Cerebellar nuclear complex (tissue), 1 donor: ENCODE measurements at places on chromosomes 13 and 19.

DNA sequence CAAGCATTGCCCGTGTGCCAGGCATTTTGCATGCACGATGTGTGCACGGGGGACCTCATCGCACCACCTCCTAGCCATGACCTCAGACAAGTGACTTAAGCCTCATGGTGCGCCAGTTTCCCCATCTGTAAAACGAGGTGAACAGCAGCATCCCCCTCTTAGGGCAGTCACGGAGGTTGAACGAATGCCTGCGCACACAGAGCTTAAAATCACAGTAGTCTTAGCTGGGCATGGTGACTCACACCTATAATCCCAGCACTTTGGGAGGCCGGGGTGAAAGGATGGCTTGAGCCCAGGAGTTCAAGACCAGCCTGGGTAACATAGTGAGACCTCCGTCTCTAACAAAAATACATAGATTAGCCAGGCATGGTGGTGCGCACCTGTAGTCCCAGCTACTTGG lies 48.6 kb downstream of the PIN1 start:
- no peak for DNase-seq

DNA sequence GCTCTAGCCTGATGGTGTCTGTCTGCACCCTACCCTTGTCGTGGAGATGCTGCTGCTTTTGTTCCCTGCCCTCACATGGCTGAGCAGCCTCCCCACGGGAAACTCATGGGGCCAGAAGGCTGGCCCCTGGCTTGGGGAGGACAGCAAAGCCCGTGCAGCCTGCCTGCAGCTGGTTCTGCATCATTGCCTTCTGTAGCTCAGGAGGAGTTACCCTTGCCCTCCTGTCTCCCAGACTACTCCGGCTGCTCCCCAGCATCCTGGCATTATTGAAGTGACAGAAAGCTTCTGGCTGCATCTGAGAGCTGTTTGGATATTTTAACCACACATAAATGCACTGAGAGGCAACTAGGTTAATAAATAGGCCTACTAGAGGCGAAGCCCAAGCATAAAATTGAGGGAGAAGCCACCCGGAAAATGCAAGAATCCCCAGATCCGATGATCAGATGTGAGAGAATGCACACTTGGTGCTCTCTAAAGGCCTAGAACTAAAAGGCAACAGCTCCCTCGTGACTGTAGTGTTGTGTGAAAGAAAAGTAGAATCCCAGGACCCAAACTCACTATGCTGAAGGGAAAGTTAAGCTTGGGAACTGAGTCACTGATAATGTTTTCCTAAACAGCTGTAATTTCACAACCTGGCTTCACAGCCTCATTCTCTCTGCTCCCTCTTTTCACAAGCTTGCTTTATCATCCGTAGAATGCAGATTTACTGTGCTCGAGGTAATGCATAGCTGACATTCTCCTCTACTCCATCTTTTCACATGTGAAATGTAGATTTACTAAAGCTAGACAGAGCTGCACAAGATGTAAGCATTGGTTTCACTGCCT lies 110.8 kb downstream of the TNFRSF19 start:
- DNase-seq, result no peak

GRCh38 chr13:79187917-79188690 lies 218.0 kb downstream of the RBM26 start:
- DNase-seq, result no peak

DNA sequence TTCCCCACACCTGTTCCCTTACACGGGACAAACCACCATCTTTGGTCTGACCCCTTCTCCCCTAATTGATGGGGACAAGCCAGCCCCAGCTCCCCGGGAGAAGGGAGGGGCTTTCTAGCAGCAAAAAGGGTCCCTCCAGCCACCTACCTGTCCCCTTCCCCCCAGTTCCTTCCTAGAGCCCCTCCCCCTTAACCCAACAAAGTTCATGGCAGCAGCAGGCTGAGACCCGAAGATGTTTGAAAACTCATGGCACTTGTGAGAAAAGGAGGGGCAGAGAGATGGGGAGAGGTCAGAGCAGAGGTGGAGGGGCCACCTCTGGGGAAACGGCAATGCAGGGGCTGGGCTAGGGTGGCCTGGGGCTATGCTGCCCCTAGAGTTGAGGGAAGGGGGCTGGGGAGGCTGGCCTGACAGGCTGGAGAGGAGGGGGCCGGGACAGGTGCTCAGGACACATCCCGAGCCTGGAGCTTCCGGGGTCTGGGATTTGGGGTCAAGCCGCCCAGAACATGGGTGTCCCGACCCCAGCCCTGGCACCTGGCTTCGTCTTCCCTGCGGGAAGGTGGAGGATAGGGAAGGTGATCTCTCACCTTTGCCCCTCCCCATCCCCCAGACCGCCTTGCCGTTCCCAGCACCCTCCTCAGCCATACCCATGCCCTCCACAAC lies 12.5 kb upstream of the ASF1B start:
- no peak for DNase-seq

- DNase-seq, result no peak
Observed at GRCh38 chr19:44746946-44747738, 1.4 kb upstream of the BCL3 start.

GRCh38 chr19:8208119-8208921 lies 850 bp upstream of the CERS4 start:
- no peak for DNase-seq

- no peak for DNase-seq
Observed at GRCh38 chr19:46466536-46467196, 4.7 kb downstream of the PNMA8A start.

GRCh38 chr19:12681074-12681987 lies at the start of gene DHPS:
DHPS (minus strand) TSS chr19:12681880; CDS start chr19:12681766, 114 bp downstream.
- peak; percentile 71 for DNase-seq

DNA sequence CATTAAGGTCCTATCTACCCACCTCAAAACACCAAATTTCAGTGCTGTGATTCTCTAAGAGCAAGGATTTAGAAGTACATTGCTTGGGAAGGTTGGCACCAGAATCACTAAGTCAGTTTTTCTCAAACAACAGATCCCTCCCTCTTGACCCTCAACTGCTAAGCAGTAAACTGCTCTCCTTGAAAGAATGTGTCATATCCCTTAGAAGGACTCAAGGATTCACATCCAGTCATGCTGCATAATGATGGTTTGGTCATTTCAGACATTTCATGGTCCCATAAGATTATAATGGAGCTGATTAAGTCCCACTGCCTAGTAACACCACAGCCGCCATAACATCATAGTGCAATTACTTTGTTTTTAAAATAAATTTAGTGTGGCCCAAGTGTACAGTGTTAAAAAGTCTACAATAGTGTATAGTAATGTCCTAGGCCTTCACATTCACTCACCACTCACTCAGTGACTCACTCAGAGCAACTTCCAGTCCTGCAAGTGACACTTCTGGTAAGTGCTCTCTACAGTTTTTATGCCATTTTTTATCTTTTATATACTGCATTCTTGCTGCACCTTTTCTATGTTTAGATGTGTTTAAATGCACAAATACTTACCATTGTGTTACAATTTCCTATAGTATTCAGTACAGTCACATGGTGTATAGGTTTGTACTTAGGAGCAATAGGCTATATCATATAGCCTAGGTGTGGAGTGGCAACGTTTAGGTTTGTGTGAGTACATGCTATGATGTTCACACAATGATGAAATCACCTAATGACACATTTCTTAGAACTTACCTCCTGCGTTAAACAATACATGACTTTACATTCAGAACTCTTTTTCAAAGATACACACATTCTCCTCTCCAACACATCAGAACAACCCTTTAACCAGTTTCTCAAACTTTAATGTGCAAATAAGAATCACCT lies 15.7 kb upstream of the CCDC169 start:
- no peak for DNase-seq

GRCh38 chr13:71801781-71802180 lies 65.2 kb downstream of the DACH1 start:
- DNase-seq, result no peak

GRCh38 chr13:59088716-59089115 lies 1075.0 kb downstream of the DIAPH3 start:
- no peak for DNase-seq

GRCh38 chr13:83996415-83996814 lies 114.1 kb upstream of the SLITRK1 start:
- DNase-seq, result no peak

DNA sequence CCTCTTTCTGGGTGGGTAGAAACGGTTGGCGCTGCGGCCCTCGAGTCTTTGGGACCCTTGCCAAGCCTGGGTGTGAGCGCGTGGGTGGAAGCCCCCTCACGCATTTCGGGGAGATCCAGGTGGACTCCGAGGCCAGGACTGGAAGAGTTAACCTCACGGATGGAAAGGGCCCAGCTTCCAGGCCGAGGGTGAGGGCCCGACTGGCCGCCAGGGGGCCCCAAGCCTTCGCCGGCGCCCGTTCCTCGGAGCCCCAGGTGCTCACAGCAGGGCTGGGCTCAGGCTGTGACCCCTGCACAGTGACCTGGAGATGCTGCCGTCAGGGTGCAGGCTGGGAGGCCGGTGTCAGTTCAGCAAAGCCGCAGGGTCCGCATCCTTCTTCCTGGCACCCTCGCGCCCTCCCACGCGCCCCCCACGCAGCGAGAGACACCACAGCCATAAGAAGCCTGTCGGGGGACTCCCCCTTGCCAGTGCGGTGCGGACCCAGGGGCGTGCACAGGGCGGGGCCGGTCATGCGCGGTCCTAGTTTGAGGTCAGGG lies 34.2 kb upstream of the TMEM255B start:
- DNase-seq, result no peak

DNA sequence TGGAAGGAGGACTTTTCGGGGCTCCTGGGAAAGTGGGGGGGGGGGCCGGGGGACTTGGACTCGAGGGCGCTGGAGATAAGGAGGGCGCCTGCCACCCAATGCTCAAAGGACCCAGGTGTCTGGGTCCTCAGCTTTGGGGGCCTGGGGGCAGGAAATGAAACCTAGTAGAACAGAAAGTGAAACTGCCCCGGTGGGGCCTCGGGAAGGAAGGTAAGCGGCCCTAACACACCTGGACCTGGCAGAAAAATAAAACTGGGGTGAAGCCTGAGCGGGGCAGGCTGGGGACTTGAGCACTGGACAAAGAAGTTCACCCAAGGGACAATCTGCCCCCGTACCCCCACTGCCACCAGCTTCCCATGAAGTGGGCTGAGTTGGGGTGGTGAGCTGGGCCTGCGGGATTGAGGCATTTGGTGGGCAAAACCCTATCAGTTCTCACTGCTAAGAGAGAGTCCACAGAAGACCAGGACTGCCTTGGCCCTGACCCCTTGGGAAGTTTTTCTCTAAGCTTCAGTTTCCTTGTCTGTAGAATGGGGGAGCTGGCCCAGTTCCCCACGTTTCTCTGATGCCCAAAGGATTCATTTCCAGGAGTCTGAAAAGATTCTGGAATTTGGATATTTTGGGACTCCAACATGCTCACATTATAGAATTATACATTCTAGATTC lies 2.3 kb downstream of the PRKD2 start:
- no peak for DNase-seq

DNA sequence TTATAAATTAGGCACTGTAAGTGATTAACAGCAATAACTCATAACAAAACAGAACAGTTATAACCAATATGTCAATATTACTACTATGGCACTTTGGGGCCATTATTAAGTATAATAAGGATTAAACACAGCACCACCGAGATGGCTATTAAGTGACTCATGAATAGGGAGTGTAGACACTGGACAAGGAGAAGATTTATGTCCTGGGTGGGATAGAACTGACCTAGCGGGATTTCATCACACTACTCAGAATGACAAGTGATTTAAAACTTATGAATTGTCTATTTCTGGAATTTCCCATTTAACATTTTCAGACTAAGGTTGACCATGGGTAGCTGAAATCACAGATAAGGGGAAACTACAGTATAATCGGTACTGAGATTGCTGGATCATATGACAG lies 79.0 kb upstream of the SLC7A1 start:
- DNase-seq, result no peak

DNA sequence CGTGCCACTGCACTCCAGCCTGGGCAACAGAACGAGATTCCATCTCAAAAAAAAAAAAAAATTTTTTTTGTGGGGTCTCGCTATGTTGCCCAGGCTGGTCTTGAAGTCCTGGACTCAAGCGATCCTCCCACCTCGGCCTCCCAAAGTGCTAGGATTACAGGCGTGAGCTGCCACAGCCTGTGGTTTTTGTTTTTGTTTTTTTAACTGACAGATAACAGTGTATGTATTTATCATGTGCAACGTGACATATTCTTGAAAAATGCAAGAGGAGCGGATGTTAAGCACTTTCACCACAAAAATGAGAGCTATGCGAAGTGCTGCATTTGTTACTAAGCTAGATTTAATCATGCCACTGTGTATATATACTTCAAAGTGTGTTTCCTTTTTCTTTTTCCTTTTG lies 49.0 kb downstream of the ARHGEF18 start:
- no peak for DNase-seq

GRCh38 chr19:2969104-2969504 lies 8.3 kb upstream of the TLE6 start:
- peak; percentile 66 for DNase-seq

DNA sequence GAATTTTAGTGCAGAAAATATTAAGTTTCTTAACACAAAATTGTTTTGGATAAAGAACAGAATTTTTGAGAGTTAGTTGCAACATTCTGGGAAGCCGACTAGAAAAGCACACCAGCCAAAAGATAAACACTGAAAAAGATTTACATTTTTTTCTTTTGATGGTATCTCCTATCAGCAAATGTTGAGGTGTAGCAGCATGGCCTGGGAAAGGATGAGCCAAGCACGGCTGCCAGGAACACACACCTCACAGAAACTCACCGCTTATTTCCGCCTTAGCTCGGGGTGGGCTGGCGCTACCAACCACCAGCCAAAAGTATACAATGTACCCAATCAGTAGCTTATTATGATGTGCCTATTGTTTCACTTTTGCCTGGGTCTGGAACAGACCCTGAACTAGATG lies 134.7 kb downstream of the MIPEP start:
- no peak for DNase-seq

DNA sequence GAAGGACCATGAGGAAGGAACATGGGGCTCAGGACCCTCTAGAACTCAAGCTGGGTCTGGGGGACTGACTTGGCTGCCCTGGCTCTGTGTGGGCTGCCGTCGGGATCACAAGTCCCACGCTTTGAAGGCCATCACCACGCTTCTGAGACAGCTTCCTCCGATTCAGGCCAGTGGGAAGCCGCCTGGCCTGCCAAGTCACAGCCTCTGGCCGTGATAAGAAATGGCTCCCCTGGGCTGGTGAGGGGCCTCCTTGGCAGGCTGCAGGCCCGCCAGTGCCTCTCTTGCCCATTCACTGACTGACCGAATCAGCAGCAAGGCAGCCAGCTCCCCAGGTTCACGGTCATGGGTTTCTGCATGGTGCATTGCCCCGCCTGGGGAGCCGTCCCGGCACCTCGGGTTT lies 48.8 kb downstream of the COMP start:
- no peak for DNase-seq

DNA sequence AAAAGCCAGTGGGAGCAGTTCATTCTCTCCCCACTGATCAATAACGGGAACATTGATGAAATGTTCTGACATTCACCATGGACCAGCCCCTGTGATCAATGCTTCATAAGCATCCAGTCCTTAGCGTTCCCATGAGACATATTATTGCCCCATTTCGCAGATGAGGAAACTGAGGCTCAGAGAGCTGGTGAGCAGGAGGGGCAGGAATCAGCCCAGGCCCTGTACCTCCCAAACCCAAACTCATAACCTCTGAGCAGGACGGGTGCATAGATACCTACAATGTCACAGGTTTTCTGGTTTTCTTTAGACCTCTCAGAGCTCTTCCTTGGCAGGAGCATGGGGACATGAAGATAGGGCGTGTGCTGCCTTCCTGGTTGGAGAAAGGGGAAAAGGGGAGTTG lies 2.1 kb downstream of the MCOLN1 start:
- no peak for DNase-seq

GRCh38 chr13:88000787-88001186 lies 329.6 kb downstream of the SLITRK5 start:
- no peak for DNase-seq
